Stimulated activated CD4-positive, alpha-beta T cell treated with anti-CD3 and anti-CD28 coated beads, Interleukin-12 subunit alpha, Interleukin-12 subunit beta, amount 100 ng/mL, for 24 hours (primary cell): ENCODE measurements at places on chromosomes 4 and X.

- no peak for DNase-seq
Measured at GRCh38 chrX:5640071-5640470, 588.6 kb downstream of the NLGN4X start.

GRCh38 chr4:27787195-27787594 is 926.6 kb downstream of the STIM2 start:
- DNase-seq = no peak

GRCh38 chr4:159195361-159195769 is 92.5 kb downstream of the RAPGEF2 start:
- no peak for DNase-seq

DNA sequence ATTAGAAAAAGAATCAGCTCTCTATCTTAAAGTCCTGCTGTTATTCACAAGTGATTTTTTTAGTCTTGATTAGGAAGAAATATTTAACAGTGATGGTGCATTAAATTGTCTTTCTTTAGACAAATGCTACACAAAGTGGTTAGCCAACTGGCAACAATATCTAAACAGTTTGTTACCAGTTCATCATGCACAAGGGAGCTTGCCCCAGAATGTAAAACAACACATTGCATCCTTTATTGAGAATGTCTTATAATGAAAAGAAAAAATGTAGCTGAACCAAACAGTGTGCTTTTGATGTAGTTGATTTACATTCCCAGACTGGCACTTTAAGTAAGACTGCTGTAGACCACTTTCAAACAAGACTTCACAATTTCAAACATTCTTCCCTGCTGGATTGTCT is 34.1 kb upstream of the NAA11 start:
- DNase-seq = no peak

DNA sequence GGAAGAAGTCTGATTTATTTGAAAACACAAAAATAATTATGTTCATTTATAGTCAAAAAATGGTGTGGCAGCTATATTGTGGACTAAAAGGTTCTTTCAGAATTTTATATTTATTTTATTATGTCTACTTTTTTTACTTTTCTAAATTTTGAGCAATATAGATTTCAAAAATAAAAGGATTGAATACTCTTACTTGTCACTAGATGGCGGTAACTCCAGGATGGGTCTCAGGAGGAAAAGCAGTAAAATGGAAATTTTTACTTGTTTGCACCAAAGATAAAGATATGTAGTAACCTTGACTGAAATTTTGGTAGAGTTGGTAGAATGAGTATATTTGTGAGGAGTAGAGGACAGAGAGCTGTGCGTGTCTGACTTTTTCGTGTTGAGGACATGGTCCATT is 14.5 kb upstream of the DACH2 start:
- no peak for DNase-seq

DNA sequence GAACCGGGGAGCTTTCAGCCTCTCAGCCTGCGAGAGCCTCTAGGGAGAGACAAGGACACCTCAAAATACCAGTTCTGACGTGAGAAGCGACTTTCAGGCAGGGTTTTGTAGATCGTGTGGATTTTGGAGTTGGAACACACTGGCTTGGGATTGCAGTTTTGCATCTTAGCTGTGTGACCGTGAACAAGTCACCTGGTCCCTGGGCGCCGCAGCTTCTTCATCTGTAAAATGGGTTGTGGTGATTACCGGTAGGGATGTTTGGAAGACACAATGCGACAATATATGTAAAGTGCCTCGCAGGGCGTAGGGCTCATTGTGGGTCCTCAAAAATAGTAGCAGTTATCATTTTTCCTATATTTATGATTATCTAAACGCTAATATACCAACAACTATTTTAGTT is 43.7 kb upstream of the STOX2 start:
- no peak for DNase-seq

DNA sequence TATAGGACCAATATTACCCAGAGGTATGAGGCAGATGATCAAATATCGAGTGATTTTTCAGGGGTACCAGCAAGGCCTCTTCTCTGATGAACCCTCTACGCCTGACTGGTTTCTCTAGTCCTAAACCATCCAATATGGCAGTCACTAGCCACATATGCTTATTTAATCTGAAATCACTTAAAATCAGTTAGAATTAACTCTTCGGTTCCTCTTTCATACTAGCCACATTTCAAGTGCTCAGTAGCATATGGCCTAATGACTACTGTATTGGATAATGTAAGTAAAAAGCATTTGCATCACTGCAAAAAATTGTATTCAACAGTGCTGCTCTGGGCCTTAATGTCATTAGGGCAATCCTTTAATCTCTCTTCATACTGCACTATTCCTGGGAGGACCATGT is 4.4 kb upstream of the APBB2 start:
- DNase-seq = no peak

GRCh38 chr4:133129237-133129636 is 19.9 kb upstream of the PCDH10 start:
- no peak for DNase-seq

DNA sequence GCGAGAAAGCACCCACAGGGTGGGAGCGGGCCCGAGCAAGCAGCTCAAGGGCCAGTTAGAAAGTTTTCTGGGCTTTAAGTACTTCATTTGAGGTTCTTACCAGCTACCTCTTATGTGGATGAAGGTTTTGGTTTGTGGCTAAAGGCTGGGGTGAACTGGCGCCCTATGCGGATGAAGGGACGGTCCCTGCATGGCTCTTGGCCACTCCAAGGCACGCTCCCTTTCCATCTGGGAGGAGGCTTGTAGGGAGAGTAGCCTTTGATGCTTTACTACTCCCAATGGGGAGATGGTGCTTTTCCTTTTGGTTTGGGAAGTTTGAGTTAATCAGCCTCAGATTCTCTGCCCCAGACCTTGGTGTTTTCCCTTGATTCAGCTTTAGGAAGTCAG is 17.7 kb downstream of the MRFAP1 start:
- no peak for DNase-seq

DNA sequence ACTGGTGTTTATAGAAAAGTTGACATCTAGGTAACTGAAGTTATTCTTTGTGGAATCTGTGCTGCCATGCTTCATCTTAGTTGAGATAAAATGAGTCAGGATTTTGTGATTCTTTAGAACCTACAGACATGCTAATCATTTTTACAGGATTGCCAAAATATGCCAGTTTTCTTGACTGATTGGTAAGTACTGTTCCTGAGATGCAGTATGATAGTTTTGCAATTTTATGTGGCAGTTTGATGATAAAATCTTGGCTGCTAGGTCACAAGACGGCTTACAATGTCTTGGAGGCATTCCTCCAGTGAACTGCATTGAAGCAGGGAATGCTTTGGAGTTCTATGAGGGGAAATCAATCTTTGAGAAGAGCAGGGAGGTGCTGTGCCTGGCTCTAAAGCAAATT is 104.4 kb upstream of the ESX1 start:
- no peak for DNase-seq

DNA sequence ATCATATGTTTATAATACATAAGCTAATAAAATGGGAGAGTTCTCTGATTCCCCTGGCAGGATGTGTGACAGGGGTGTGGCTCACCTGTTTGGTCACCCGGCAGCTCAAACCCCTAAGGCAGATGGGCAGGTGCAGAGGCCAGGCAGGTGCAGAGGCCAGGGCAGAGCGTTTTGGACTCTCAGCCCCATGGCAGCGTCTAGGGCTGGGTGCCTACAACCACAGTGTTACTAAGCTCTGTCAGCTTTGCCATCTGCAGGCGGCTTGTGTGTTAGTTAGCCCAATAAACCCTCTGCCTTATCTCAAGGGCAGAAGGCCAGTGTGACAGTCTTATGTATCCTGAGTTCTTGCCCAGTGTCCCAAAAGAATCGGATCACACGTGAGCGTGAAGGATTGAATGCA is 54.0 kb upstream of the UGT2B15 start:
- DNase-seq = no peak

- DNase-seq = no peak
Measured at GRCh38 chr4:114780205-114780604, 181.6 kb downstream of the UGT8 start.

DNA sequence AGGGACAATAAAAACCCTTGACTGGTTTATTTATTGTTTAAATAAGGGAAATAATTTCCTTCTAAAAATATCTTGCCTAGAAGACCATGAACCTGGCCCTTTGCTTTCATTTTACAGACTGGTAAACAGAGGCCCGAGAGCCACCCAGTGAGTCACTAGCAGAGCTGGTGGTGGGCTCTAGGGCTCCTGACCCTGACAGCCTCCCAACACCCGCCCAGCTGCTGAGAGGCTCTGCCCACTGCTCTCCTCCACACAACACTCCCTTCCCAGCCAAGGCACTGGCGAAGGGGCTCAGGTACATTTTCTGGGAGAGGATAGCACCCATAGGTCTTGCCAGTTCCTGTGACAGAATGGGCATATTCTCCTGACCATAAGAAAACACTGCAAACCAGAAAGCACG is 18.1 kb upstream of the PPEF2 start:
- no peak for DNase-seq

- no peak for DNase-seq
Measured at GRCh38 chr4:44351069-44351468, 97.5 kb downstream of the KCTD8 start.

GRCh38 chr4:148216866-148217814 is 225.1 kb downstream of the NR3C2 start:
- no peak for DNase-seq

- DNase-seq = no peak
Measured at GRCh38 chr4:83320548-83320947, 14.1 kb downstream of the HPSE start.

DNA sequence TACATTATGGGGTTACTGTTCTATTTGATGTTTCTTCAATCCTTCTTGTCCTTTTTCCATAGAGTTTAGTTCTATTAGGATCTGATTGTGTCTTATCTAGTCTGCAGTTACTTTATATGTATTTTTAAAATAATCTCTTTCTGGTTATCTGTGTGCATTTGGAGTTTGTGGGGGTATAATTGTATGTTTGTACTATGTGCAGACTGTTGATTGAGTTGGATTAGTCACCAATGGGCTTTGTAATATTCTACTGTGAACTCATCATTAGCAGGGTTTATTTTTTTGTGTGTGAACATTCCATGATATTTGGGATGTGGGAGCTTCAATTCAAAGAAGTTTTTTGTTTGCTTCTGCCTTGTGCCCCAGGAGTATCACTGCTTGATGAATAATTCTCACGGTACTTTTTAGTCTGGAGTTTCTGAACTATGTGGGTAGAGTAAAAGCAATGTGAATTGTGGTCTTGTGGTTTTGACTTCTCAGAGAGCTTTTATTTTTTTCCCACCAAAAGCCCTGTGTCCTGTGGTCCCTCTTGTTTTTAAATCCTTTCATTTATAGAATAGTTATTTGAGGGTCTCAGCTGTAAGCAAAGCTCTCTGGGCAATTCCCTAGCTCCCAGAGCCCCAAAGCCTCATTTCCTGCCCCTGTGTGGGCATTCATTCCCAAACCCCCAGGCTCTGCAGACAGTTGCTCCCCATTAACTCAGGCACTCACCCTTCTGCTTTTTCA is 127.8 kb downstream of the PHKA2 start:
- no peak for DNase-seq

DNA sequence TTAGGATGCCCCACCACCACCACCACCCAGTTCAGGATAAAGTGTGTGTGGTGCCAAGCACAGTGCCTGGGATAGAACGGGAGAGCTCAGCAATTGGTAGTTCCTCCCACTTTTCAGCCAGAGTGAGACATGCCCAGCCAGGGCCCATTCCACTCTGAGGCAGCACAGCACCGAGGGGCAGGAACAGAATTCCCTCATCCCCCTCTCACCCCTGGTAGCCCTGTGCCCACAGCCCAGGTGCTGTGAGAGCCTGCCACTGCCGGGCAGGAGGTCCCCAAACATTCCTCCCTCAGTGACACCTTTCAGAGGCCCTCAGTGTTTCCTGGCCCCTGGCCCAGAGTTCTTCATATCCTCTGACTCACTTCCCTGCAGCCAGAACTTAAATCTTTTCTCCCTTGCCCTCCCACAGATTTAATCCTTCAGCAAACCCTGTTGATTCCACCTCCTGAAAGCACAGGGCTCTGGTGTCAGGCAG is 8.1 kb downstream of the RIPPLY1 start:
- no peak for DNase-seq

- no peak for DNase-seq
Measured at GRCh38 chrX:136220540-136220939, 30.7 kb downstream of the MAP7D3 start.

GRCh38 chr4:95219109-95219508 is 329.7 kb downstream of the UNC5C start:
- no peak for DNase-seq

- no peak for DNase-seq
Measured at GRCh38 chrX:96835660-96836289, 47.9 kb upstream of the RPA4 start.

DNA sequence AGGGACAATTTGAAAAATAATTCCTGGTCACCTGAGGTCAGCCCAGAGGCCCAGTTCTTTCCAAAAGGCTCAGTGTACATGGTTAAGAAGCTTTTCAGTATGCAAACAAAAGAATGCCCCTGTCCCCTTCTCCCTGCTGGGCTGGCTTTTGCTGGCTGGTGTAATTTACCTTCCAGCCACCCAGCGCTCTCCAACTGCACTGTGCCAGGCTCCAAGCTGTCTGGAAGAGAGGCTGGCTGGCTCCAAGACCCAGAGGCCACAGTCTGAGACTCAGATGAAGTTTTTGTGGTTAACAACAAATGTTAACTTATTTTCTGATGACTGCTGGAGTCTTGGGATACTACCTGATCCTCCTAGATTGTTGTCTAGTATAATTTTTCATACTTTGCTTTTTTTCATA is 11.9 kb upstream of the KIT start:
- DNase-seq = no peak

- no peak for DNase-seq
Measured at GRCh38 chr4:21986307-21986706, 37.7 kb upstream of the KCNIP4 start.

DNA sequence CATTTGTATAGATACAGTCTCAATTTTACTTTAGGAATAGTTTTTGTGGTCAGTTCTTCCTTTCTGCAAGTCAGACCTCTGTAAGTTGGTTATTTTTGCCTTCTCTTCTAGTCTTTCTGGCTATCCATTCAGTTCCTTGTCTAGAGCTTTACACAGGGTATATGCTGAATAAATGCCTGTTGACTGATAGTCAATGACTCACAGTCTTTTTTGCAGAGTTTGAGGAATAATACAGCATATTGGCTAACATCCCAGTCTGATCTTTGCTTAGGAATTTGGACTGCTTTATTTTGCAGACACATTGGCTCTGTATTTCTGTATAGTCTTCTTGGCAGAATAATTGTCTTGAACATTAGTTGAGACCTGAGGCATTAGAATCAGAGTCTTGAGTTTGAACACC is 132.4 kb downstream of the MAGEC1 start:
- DNase-seq = no peak

DNA sequence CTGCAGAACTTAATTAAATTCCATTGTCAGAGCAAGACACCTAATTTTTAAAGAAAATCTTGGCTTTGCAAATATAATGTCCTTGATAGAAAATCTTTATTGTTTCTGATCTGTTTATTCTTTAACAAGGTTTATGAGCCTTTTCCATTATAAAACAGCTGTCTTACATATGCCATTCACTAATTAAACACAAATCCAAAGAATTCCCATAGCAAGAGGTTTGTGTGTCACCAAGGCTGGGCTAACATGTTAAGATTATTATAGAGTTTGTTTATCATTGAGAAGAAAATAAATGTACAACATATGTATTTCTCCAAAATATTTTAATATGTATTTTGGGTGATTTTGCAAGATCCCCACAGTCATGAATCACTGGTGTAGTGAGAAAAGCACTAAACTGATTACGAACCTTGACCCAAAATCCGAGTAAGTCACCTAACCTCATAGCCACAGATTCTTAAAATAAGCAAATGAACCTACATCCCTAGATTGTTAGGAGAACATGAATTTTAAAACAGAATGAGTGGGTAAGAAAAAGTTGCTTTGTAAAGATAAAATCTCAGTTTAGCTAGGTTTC is 694.8 kb upstream of the INTU start:
- no peak for DNase-seq

GRCh38 chr4:95209927-95210326 is 338.8 kb downstream of the UNC5C start:
- no peak for DNase-seq
